ENCODE measurements at places on chromosomes 1 and 21. TPM values are rescaled to one million over a fixed set of nuclear protein-coding genes. Genes with fewer than 3 reads are reported as not detected.

- no peak for DNase-seq
Measured at GRCh38 chr1:29253180-29253579, 16.9 kb downstream of the PTPRU start.

GRCh38 chr1:240169188-240169587, 77.5 kb downstream of the FMN2 start:
- no peak for DNase-seq

- DNase-seq, result no peak
Measured at GRCh38 chr1:240285540-240285939, 193.9 kb downstream of the FMN2 start.

- no peak for DNase-seq
Measured at GRCh38 chr1:240329443-240329842, 237.8 kb downstream of the FMN2 start.

DNA sequence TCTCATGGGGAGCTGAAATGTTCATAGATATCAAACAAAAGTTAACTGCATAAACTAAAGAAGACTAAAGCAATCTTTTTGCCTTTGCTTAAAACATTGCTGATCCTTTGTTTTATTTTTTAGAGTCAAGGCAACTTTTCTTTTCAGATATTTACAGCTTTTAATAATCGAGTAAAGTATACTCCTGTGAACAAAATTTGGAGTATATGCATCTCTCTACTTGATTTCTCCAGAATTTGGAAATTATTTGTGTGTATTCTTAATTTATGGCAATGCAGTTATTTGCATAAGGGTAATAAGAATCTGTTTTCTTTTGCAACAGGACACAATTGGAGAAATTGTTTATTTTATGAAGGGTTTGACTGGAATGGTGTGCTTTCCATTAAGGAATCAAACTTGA, 4.2 kb upstream of the AQP10 start:
- DNase-seq, result no peak

- no peak for DNase-seq
Measured at GRCh38 chr1:43276673-43277072, 6.9 kb downstream of the TMEM125 start.

DNA sequence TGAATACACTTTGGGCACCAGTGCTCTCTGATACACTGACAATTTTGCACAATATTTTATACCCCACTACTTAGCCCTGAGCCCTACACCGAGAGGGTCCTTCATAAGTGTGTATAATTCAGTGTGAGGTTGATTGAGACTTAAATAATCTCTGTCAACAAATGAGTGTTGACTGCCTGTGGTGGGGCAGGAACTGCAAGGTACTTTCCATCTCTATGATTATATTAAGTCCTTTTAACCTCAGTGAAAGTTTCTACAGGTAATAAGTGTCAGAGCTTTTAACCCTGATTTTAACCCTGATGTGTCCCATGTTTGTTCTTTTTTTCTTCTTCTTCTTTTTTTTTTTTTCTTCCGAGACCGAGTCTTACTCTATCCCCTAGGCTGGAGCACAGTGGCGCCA, 5.8 kb downstream of the CASQ1 start:
- no peak for DNase-seq

GRCh38 chr1:15058261-15058660, 95.3 kb upstream of the TMEM51 start:
- DNase-seq, result no peak

DNA sequence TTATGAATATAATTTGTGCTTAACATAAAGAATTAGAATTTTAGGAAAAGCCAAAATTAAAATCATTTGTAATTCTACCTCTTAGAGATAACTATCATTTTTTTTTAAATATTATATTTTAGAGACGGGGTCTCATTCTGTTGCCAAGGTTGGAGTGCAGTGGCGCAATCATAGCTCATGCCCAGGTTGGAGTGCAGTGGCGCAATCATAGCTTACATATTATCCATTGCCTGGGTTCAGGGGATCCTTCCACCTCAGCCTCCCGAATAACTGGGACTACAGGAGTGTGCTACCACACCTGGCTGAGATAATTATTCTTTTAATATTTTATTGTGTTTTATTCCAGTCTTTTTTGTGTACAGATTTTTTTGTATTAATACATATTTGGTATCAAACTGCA, 8.3 kb downstream of the RASAL2 start:
- DNase-seq, result no peak

DNA sequence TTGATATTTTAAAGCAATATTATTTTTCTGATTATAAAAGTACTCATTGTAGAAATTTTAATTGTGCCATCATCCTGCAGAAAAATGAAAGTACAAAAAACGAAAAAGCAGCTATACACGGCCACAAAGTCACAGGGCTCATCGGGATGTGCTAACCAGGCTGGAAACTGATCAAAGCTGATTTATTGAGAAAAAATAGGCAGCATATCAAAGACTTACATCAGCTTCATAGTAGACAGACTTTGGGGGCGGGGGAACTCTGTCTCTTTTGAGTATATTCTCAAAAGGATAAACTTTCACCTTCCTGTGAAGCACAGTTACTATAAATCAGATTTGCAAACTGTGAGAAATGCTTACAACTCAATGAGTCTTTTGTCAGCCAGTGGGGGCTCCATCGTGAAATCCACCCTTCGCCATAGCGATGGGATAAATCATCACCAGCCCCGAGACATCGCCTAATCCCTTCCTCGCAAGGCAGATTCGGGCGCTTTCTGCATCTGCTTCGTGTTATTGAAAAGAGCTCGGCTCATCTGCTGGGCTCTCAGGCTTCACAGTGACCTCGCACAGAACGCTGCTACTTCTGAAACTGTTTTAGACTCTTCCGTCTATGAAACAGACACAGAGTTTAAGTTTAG, 69.2 kb upstream of the ERG start:
- no peak for DNase-seq

DNA sequence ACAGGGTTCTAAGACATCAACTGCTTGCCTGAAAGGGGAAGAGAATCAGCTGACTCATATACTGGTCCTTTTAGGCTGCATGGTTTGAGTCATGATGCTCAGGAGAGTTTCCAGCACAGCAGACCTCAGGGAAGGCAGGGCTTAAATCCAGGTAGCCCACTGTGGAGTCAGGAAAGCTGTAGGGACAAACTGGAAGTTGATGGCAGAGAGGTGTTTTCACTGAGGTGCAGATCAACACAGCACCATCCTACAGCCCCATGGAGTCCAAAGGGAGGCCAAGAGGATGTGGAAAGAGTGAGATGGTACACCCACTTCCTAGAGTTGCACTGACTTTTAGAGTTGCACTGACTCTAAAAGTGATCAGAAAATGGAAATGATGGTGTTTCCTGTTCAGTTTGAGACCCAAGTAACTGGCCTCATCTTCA, 252.4 kb upstream of the DUSP10 start:
- DNase-seq, result no peak

GRCh38 chr21:45502600-45502999, 39.6 kb downstream of the SLC19A1 start:
- DNase-seq, result no peak

GRCh38 chr1:94738371-94738770, 81.8 kb upstream of the SLC44A3 start:
- no peak for DNase-seq

GRCh38 chr1:160239582-160240299, 22.6 kb downstream of the DCAF8 start:
- no peak for DNase-seq

- DNase-seq, result no peak
Measured at GRCh38 chr1:186689376-186689775, 9.2 kb upstream of the PTGS2 start.

DNA sequence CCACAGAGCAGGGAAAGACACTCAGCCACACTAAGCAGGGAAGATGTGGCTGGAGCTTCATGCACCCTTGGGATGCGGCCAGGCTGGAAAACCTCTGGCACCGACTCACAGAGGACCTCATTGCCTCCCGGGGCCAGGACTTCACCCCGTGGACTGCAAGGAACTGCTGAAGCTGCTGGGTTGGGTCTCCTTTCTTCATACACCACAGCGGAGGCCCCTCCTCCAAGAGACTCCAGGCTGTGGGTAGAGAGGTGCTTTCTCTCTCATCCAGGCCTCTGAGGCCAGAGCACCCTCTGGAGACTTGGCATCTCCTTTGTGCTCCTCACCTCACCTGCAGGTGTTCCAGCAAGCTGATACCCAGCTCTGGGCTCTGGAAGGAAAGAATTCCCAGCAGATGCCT, 76.0 kb upstream of the EDN2 start:
- no peak for DNase-seq

DNA sequence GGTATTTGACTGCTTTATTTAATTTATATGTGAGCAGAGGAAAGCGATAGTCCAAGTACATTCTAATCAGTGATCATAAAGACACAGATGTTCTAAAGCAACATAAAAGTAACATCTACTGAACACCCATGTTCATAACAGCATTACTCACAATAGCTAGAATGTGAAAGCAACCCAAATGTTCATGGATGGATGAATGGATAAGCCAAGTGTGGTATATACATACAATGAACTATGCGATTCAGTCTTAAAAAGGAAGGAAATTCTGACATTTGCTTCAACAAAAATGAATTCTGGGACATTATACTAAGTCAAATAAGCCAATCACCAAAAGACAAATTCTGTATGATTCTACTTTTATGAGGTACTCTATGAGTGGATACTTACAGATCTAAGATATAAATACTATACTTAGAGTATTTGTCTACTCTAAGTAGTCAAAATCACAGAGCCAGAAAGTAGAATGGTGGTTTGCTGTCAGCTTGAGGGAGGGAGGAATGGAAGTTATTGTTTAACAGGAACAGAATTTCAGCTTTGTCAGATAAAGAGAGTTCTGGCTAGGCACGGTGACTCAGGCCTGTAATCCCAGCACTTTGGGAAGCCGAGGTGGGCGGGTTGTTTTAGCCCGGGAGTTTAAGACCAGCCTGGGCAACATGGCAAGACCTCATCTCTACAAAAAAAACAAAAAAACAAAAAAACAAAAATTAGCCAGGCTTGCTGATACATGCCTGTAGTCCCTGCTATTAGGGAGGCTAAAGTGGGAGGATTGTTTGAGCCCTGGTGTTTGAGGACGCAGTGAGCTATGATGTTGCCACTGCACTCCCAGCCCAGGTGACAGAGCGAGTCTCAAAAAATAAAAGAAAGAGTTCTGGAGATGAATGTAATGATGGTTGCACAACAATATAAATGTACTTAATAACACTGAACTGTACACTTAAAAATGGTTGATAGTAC, 79.7 kb upstream of the ARHGAP29 start:
- no peak for DNase-seq

- DNase-seq, result no peak
Measured at GRCh38 chr1:17053086-17053684, 647 bp downstream of the SDHB start.

GRCh38 chr21:18467715-18468114, 64.1 kb upstream of the TMPRSS15 start:
- DNase-seq, result no peak

- no peak for DNase-seq
Measured at GRCh38 chr1:74858136-74858535, 125.2 kb downstream of the TYW3 start.

DNA sequence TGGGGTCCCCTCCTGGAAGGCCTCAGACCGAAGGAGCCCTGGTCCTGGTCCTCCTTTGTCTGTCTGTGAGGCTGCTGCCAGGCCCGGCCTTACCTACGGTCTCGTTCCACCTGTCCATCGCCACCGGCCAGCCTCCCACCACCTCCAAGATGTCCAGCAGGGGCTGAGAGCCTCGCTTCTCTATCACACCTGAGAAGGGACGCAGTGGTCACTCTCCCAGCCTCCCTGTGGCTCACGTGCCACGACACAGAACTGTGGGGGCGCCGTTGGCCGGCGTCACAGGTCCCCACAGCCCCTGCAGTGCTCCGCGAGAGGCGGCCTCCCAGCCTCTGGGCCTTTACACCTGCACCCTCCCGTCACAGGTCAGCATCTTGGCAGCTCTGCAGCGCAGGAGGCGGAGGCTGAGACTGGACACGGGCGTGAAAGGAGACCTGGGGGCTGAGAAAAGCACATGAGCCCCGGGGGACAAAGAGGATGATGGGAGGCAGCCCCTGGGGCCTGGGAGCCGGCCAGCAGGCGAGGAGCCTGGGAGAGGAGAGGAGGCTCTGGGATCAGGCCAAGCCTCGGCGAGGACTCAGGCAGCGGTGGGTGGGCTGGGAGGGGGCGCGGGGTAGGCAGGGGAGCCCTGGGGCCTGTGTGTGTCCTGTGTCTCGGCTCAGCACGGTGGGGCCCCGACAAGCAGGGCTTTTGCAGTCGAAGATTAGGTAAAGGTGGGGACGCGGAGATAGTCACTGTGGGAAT, 20.5 kb downstream of the PRXL2B start:
- DNase-seq, result no peak

DNA sequence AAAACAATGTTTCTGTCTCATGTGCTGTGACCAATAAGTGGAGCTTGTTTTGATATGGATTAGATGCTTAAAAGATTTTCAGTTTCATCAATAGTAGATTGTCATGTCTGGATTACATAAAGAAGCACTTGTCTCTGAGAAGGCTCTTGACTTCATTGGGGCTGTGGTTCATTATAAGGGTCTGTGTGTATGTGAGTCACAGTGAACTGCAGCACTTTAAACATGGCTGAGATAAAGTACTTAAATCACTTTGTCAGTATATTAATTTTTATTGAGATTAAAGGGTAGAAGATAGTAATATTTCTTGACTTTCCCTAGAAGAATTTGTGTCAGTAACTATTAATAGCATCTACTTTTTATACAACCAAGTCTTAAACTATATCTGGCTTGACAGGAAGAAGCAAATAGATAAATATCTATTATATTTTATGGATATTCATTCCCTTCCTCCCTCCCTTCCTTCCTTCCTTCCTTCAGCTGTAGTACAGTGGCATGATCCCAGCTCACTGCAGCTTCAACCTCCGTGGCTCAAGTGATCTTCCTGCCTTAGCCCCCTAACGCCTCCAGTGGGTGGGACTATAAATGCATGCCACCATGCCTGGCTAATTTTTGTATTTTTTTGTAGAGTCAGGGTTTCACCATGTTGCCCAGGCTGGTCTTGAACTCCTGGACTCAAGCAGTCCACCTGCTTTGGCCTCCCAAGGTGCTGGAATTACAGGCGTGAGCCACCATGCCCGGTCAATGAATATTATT, 48.8 kb downstream of the ZFYVE9 start:
- DNase-seq, result no peak

GRCh38 chr1:234725177-234726132, 115.5 kb upstream of the IRF2BP2 start:
- DNase-seq, result no peak

KCNJ15 gene
- total RNA-seq, result 0.51 TPM

TLR5 gene
- total RNA-seq, result not detected

INKA2 gene
- total RNA-seq, result 6.2 TPM

CELA3A gene
- not detected for total RNA-seq

SLAMF7 gene
- not detected for total RNA-seq

GRIK3 gene
- not detected for total RNA-seq

TMPRSS15 gene
- 1.3 TPM for total RNA-seq

Data from osteocyte (in vitro differentiated cells).